Muscle of leg (tissue), 16 donors: ENCODE measurements at places on chromosomes 16 and 17. TPM values are rescaled to one million over a fixed set of nuclear protein-coding genes. Genes with fewer than 3 reads are reported as not detected.

The CTRB1 gene
- 0.75 TPM for total RNA-seq

The CLDN6 gene
- total RNA-seq, result 0.09 TPM

The ARL5C gene
- 0.31 TPM for total RNA-seq

GRCh38 chr17:2635241-2635640 lies 41.8 kb downstream of the PAFAH1B1 start:
- DNase-seq, result no peak

DNA sequence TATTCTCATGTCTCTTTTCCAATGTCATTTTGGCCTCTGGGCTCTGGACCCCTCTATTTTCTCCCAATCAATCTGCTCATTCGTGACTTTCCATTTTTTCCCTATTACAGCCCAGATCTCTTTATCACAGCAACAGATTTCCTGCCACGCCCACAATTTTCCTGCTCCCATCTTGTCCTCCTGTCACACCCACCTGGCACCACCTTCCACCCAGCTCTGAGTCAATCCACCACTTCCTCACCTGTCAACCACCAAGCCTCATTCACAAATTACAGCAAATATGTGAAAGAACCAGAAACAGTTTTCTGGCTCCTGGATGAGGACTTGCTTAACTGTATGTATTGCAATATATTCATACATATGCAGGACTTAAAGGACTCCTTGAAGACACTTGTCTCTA lies 311.3 kb downstream of the GRIN2A start:
- no peak for DNase-seq

GRCh38 chr17:45896803-45897693 lies 2.7 kb downstream of the MAPT start:
- no peak for DNase-seq

DNA sequence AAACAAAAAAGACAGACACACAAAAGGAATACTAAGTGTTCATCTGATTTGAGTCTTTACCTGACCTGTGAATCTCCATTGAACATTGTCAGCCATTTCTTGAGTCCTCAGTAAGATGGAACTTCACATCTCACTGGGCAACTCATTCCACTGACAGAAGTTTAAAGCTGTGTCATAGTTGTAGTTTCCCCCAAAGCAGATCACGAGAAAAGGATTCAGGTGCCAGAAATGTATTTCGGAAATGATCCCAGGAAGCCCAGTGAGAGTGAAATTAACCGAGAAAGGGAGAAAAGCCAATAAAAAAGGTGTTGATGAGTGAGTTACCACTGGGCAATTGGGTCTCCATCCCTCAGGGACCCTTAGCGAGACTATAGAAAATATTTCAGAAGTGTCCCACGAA lies 6.5 kb downstream of the CHD9 start:
- DNase-seq, result no peak

DNA sequence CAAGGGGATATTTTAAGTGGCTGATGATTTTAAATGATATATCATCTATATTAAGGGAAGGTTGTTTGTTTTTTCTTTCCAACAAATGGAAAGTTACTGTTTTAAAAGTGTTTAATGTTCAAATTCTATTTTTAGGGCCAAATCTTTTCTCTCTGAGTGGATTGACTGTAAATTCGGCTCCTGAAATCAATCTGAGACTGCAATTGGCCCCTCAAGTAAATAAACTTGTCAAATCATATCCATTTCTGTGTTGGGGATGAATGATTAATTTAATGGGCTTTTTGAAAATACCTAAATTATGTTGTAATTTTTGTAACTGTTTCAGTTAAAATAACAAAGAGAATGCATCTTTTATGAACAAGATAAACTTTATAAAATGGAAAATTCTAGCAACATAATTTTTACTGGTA lies 2.6 kb downstream of the HS3ST3A1 start:
- no peak for DNase-seq

- DNase-seq, result no peak
These were observed 658 bp upstream of the DUSP3 start for GRCh38 chr17:43779145-43780125.

- DNase-seq, result no peak
These were observed 21.4 kb downstream of the PECAM1 start for GRCh38 chr17:64369007-64369893.

DNA sequence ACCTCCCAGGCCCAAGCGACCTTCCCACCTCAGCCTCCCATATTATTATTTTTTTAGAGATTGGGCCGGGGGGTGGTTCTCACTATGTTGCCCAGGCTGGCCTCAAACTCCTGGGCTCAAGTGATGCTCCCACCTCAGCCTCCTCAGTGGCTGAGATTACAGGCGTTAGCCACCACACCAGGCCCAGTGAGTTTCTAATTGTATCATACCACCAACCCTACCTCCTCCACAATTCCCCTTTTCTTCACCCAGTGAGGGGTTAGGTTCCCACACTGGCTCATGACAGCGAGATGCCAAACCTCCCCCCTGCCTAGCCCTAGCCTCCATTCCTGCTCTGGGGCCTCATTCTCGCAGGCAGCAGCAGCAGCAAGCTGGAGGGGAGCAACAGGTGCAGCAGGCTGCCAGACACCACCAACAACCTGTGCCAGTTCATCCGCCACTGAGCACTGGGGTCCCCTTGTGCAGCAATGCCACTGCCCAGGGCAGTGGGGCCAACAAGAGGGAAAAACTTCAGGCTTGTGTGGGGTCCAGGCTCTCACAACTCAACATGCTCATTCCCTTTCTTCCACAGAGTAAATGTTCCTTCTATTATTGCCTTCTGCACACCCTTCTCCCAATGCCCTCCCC lies 9.1 kb downstream of the ATP6V0D1 start:
- DNase-seq, result no peak

DNA sequence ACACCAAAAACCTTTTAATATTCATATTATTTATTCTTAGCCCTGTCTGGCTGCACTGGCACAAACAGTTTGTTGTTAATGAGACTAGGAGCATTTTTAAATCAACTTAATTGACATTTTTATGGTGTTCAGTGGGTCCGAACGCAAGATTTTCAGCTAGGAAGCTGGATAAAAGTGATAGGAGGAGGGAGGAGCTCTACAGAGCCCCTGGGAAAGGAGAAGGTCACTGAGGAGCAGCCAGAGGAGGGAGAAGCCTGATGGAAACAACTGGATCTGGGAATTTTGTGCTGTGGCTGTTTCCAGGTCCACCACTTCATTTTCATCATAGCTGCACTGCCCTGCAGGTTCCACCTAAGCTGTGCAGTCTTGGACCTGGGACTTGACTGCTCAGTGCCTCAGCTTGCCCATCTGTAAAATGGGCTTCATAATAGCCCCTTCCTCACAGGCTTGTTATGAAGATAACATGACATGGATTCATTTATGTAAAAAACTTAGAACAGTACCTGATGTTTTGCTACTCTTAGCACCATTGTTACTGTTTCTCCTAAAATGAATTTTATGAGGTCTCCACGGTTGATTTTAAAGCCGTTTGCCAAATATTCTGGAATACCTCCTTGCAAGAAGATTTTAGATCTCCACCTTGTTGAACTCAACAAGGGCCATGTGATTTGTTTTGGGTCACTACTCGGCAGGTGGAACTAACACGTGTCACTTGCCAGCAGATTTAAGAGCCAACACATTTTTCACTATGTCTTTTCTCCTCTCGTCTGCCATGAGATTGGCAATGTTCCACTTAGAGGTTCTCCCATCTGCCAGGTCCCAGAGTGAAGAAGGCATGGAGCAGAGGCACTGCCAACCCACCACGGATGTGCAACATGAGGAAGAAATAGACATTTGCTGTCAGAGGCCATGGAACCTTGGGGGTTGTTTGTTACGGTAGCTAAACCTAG lies 18.7 kb upstream of the GRIN2A start:
- no peak for DNase-seq

DNA sequence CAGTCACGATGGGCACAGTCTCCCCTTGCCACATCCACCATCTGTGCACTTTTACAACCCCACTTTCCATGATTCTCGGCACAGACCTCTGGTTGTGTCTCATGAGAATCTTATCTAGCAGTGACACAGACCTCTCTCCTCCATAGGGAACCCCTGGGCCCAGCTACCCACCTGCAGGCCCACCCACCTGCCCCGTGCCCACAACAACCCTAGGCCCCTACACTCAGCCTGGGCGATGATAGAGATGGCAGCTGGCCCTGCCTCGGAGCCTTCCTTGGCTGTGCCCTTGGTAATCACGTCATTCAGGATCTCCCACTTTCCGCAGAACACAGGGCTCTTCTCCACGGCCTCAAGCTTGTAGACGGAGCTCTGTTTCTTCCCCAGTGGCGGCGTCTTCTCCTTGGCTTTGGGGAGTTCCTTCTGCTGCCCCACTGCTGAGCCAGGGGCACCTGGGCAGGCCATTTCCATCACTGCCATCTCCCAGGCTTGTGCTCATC lies 26.5 kb downstream of the MAP3K14 start:
- DNase-seq, result no peak

- peak; percentile 96 for DNase-seq
These were observed 63.9 kb downstream of the NXN start for GRCh38 chr17:915538-916201.
